ENCODE measurements at places on chromosomes 1 and 21.

- no peak for DNase-seq
Measured at GRCh38 chr1:60835649-60836048, 246.7 kb upstream of the NFIA start.

DNA sequence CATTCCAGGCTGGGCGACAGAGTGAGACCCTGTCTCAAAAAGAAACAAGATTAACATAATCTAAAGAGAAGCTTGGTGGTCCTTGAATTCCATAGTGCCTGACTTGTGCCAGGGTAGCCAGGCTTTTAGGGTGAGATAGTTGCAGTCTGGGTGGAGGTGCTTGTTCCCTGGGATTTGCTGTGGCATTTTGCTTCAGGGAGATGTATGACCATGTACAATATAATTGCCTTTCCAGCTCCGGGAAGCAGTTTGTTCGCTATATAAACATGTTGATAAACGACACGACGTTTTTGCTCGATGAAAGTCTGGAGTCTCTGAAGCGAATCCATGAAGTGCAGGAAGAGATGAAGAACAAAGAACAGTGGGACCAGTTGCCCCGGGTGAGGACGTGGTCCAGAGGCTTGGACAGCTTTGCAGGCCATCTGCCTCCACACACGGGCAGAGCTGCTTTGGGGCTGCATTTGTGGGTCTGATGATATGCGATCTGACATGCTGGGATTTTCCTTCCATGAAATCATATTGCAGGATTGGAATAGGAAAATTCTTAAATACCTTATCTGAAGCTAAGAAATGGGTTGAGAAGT lies 49.4 kb upstream of the KIF1B start:
- no peak for DNase-seq

DNA sequence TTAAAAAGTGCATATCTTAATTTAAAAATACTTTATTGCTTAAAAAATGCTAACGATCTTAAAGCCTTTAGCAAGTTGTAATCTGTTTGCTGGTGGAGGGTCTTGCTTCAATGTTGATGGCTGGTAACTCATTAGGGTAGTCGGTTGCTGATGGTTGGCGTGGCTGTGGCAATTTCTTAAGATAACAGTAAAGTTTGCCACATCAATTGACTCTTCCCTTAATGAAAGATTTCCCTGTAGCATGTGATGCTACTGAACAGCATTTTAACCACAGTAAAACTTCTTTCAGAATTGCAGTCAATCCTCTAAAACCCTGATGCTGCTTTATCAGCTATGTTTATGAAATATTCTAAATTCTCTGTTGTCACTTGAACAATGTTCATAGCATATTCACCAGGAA lies 6.8 kb upstream of the SAMD13 start:
- no peak for DNase-seq

- DNase-seq, result peak; percentile 81
Measured at GRCh38 chr1:235067396-235068157, 61.1 kb downstream of the TOMM20 start.
